ENCODE measurements at places on chromosomes 7 and 10.

DNA sequence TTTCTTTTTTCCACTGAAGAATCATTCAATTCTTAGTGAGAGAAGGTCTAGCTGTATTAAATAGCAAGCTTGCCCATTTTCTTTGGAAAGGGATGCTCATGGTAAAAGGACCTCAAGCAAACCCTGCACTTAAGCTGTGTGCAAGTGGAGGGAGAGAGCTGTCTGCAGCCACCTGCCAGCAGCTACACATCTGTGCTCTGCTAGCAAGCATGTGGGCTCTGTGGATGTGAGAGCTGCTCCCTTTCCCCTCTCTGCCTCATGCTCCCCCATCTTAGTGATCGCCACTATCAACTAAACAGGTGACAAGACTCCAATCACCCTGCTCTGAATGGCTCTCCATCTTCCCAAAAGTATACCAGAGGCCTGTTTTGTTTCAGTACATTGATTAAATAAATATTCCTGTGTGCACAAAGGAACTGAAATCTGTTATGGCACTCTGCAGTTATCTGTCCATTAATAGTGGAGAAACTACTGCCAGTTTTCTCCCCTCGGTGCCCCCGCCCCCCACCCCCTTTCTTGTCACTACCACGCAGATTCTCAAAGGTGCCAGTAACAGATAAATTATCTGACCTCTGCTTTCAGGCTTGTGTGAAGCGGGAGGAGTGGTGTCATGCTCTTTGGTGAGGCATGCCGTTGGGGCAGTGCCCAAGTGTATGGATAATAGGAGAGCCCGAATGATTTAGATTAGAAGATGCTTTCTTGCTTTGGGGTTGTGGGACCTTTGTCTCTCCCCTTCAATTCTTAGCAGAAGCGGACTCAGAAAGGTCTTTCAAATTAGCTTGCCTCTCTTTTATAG is 26.4 kb downstream of the AUTS2 start:
- DNase-seq: no peak

GRCh38 chr10:124724279-124725027 is 19.7 kb downstream of the FAM53B start:
- no peak for DNase-seq

GRCh38 chr7:123533929-123534382 is 439 bp downstream of the IQUB start:
- no peak for DNase-seq

DNA sequence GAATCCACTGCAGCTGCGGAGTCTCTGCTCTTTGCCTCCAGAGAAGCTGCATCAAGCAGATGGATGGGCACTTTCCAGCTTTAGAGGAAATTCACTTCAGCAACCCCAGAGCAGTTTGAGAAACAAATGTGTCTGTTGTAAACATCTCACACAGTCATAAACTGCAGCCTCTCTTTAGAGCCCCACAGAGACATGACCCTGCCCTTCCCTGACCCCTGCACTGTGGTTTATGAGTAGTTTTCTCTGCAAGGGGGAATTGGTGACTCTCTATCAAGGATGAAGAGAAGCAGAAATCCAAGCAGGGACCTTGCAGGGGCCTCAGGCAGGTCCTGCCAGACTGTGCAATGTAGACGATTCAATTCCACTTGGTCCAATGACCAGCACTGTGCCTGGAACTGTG is 160.2 kb downstream of the SH2D4B start:
- no peak for DNase-seq

- DNase-seq: no peak
Measured at GRCh38 chr7:92594746-92595145, 4.6 kb upstream of the FAM133B start.

- no peak for DNase-seq
Measured at GRCh38 chr10:51706225-51706624, 6.8 kb upstream of the CSTF2T start.

GRCh38 chr7:1997537-1998076 is 235.1 kb downstream of the MAD1L1 start:
- DNase-seq: no peak

- DNase-seq: no peak
Measured at GRCh38 chr7:113217314-113217713, 99.0 kb upstream of the SMIM30 start.

- DNase-seq: no peak
Measured at GRCh38 chr10:132175907-132176581, 10.7 kb upstream of the DPYSL4 start.

- no peak for DNase-seq
Measured at GRCh38 chr10:133307776-133308420, 774 bp downstream of the TUBGCP2 start.

DNA sequence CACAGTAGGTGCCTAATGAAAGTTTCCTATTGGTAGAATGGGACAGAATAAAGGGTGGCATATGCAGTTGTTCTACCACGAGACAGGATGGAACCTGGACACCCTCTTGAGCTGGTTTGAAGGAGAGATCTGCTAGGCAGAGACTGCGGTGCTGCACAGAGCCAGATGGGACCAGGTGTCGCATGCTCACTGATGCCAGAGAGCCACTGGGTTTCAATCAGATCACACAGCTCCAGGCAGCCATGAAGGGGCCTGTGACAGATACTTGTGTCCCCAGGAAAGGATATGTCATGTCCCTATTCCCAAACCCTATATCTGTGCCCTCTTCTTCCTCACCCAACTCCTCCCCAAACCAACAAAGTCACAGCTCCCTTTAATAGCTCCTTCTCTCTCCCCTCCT is 235.7 kb downstream of the PRPF18 start:
- no peak for DNase-seq

DNA sequence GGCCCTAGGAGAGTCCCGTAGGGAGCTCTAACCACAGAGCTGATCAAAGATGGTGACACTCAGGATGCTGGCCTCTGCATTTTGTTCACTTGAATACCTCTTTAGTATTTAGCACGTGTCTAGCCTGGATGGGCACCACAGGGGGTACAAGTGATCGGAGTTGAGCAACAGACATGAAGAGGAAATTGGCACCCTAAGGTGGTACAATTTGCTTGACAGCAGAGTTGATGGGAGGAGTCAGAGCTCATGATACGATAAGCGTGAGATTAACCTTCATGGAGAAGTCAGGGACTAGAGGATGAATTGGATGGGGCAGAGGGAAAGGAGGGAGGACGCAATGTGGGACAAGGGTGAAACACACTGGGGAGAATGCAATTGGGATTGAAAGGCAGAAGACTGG is 9.9 kb upstream of the ZNF212 start:
- no peak for DNase-seq

DNA sequence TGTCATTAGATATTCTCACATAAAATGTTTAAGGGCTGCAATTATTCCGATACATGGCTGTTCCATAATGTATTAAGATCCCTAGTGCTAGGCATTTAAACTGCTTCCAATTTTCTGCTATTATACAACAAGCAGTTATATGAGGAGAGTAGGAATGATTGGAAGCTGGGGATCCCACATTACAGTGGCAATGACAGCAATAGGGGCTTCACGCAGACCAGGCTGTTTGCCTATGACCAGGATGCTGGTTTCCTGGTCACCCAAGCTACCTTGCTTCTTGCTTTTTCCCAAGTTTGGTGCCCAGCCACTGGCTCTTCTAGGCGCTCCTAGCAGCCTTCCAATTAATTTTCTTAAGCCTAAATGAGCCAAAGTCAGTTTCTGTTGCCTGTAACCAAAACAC is 39.3 kb downstream of the SMURF1 start:
- DNase-seq: no peak

DNA sequence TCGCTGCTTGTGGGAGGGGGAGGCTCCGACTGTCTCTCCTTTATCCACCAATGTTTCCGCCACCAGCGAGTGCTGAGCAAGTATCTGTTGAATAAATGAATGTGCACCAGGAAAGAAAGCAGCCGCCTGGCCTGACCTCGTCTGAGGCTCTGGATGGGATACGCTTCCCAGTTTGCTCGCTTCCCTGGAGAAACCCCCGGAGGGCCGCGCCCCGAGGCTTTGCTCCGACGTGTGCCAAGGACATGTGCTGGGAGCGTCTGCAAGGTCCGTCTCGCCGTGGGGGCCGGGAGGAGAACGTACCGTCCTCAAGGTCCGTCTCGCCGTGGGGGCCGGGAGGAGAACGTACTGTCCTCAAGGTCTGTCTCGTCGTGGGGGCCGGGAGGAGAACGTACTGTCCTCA is 536.4 kb downstream of the DNAJB6 start:
- DNase-seq: no peak

DNA sequence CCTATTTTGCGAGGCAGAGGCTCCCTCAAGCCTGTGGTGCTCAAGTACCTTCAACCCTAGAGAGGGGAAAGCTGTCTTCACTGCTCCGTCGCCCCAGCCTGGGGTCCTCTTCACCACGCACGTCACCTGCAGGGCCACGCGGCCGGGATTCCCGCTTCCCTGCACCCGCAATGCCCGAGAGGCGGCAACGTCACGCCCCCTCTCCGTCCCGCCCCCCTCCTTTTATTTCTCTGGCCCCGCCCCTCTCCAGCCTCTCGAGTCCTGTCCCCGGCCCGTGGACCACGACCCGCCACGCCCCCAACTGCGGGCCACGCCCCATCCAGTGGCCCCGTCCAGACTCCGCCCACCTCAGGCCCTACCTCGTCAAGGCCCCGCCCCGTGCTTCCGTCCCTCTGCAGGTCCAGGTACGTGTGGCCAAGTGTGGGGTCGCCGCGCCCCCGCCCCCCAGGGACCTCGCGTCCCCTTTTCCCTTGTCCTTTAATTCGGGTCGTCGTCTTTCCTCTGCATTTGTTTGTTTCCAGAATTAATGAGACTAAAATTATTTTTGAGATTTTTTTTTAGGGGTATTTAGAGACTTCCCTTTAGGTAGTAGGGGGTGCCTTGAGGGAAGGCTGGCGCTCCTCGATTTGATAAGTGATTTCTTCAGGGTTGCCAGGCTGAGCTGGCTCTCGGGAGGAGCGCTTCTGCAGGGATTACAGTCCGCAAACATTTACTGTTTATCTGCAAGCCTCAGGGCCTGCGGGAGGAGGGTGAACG is 69.8 kb upstream of the BAIAP2L1 start:
- DNase-seq: no peak

DNA sequence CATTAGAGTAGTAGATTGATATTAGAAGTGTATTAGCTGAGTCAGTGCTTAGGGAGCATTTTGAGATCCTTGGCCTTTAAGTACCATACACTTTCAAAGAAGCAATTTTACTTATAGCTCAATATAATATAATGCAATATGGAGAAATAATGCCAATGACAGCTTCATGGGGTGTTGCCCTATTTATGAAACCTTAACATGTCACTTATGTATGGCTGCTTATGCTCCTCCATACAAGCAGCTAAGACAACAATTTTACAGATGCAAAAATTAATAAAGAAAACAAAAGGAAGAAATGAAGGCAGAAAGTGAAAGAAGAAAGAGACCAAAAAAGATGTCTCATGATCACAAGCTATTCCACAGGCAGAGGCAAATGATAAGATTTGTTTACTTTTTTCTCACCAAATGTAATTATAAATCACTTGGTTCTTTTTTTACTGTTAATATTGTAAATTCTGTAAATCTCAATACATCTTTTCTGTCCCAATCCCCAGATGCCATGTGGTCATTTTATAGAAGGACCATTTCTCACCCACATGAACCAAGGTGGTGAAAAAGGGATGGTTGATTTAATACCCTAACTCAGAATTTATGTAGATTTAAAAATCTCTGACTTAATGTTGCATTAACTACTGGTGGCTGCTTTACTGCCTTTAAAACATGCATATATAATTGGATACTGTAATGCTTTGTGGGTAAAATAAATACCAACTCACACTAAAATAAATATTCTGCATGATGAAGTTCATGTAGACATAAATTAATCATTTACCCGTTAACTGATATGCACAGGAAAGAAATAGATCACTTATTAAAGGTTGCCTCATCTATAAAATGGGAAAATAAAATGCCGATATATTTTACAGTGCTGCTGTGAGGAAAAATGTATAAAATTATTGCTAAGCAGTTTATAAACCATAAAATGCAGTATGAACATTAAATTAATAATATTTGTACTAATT is 33.5 kb upstream of the RHOBTB1 start:
- DNase-seq: no peak

- DNase-seq: no peak
Measured at GRCh38 chr7:125149151-125149550, 219.5 kb upstream of the POT1 start.

DNA sequence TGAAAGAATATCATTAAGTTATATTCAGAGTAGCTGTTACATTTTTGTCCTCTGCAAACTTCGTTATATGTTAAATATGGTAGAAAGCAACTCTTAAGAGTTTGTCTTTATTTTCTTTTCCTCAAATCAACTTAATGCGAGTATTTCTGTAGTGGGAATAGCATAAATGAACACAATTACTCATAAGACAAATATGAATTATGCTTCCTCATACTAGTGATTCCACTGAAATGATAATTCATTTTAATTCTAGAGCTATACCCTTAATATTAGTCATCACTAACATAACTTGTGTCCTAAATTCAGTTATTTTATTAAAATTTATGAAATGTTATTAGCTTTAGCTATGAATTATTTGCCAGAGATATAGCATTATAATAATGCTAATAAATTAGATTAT is 820.6 kb upstream of the KCND2 start:
- DNase-seq: no peak

- DNase-seq: no peak
Measured at GRCh38 chr10:85649461-85649860, 717.1 kb downstream of the GRID1 start.

DNA sequence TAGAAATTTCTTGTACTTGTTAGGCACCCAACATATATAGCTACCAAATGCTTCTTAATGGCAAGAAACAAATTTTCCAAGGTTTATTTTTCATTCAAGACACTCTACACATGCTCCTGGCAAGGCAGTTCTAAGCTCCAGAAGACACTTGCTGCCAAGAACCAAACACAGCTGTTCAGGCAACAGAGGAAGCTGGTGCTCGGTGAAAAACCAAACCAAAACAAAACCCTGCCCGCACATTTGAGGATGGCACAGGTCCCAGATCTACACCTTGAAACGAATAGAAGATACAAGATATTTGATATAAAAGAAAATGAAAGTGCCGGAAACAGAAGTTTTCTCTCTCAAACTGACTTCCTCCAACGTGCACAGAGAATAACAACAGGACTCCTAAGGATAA is 4.9 kb upstream of the DNTT start:
- DNase-seq: no peak

- DNase-seq: no peak
Measured at GRCh38 chr10:124611738-124612137, 132.4 kb downstream of the FAM53B start.

GRCh38 chr10:60494774-60495173 is 105.1 kb upstream of the ANK3 start:
- no peak for DNase-seq

DNA sequence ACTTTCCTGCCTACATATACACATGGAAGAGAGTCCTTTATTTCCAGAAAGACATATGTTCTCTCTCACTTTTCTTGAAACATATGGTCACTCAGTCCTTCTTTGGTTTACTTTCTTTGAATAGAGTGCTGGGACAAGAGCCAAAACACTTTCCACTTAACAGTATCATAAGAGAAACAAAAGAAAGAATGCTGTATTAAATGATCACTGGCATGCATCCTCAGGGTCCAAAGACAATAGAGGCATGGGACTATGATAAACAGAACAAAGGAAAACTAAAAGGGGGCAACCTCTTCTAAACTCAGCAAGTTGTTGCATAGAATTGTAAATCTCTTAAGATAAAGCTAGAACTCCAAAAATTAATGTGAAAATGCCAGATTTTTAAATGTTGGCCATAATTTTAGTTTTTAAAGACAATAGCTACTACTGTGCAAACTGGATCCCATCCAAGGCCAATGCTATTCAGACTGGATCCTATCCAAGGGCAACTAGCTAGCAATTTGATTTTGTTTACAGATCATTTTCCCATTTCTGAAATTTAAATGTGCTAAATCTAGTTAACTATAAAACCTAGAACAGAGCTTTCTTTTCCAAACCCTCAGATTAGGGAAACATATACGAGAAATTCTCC is 687.5 kb downstream of the SORCS3 start:
- no peak for DNase-seq

- no peak for DNase-seq
Measured at GRCh38 chr10:112191791-112192190, 8.2 kb upstream of the GPAM start.

Measured in D721Med (cell line).